ENCODE measurements at places on chromosomes 5 and 9.

DNA sequence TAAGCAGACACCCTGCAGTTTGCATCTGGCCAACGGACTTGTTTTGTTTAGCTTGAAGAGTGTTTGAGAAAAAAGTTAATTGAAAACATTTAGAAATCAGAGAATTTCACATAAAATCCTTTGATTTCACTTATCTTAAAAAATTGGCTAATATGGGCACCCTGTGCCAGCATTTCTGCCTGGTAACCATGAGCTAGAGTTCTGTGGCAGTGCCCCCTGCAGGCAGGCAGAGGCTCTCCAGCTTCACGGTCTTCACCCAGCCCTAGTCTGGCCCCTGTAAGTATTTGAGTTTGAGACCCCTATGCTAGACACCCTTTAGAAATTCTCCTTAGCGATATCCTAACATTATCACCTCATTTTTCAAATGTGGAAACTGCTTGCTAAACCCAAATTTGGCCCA is 18.8 kb upstream of the FANCC start:
- DNase-seq = no peak

- no peak for DNase-seq
Measured at GRCh38 chr5:125103459-125103858, 357.0 kb upstream of the ZNF608 start.

DNA sequence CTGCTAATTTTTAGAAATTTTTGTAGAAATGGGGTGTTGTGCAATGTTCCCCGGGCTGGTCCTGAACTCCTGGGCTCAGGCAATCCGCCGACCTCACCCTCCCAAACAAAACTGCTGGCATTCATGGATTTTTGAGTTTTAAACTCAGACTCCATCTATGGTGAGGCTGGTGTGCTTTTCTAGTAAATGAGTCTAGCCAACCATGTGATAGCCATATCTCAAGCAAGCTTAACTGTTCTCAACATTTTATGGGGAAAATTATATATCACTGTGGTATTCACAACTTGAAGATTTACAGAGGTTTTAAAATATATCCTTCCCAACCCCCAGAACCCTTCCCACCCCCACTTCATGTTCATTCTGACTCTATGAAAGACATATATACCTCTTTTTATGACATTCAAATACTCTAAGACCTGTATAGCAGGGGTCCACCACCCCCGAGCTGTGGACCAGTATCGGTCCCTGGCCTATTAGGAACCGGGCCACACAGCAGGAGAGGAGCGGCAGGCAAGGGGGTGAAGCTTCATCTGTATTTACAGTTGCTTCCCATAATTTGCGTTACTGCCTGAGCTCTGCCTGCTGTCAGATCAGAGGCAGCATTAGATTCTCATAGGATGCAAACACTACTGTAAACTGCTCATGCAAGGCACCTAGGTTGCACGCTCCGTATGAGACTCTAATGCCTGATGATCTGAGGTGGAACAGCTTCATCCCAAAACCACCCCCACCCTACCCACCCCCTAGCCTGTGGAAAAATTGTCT is 4.5 kb upstream of the NADK2 start:
- DNase-seq = no peak

DNA sequence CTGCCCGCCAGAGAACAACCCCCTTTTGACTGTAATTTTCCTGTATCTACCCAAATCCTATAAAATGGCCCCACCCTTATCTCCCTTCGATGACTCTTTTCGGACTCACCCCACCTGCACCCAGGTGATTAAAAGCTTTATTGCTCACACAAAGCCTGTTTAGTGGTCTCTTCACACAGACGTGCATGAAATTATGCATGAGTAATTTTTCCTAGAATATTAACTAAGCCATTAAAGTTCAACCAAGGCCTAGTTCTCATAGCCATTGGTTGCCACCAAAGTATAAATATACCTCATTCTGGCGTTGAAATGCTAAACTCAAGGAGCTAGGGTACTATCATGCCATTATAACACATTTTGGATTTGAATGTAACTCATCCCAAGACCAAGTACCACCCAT is 243.9 kb downstream of the ZNF608 start:
- no peak for DNase-seq

DNA sequence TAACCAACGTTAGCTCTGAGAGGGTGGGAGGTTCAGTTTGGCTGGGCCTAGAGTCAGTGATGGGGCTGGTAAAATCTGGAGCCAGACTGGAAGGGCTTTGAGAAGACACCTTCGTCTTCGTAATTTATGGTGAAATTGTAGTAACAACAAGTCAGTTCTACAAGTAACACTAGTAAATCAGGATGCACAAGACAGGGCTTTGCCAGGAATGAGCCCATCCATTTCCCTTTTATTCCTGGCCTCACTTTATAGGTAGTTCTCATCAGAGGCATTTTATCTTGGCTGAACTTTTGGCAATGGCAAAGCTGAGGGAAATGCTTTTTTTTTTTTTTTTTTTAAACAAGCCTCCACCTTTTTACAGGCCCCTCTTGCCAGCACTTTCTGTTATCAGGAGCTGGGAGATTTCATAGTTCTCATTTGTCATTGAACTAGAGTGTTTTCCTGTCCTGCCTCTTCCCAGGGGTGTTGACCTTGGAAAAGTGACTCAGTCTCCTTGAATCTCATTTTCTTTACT is 110.5 kb upstream of the KLF4 start:
- DNase-seq = no peak

Measured in activated CD4-positive, alpha-beta T cell treated with anti-CD3 and anti-CD28 coated beads, Interleukin-2, amount 50 U/mL, for 4 hours (primary cell).